ENCODE measurements at places on chromosomes 2 and 18. TPM values are rescaled to one million over a fixed set of nuclear protein-coding genes. Genes with fewer than 3 reads are reported as not detected.

- DNase-seq, result no peak
Measured at GRCh38 chr2:218024871-218025270, 22.1 kb upstream of the TNS1 start.

- DNase-seq, result peak; percentile 15
Measured at GRCh38 chr18:22983175-22983574, 50.0 kb downstream of the RBBP8 start.

GRCh38 chr2:174780856-174781255 lies 16.6 kb upstream of the CHRNA1 start:
- DNase-seq, result no peak

- no peak for DNase-seq
Measured at GRCh38 chr2:106030287-106031268, 163.5 kb downstream of the UXS1 start.

- DNase-seq, result no peak
Measured at GRCh38 chr2:30985493-30986230, 152.6 kb downstream of the GALNT14 start.

DNA sequence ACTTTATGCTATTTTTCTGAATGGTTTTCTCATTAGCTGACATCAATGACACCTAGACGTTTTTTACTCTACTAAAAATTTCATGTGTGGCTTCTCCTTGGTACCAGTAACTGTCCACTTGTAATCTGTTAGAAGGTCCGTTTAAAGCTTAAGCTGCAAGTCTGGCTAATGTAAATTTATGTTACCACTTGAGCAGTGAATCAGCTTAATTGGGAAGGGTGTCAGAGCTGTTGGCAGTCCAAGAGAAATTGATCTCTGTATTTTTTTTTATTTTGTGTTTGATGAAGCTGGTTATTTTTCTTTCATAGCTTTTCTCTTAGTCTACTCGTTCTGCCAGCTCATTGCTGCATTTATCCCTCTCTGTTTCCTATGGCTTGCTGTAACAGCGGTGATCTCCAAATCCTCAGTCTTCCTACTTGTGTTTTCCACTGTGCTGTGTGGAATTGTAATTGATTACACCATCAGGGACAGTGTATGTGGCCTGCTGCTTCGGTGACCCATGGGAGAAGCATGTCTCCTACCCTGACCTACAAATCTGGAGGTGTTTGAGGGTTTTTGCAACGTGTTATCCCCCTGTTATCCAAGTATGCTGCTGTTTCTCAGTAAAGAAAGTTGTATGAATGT lies 724.2 kb upstream of the REG3G start:
- DNase-seq, result no peak

GRCh38 chr2:76977846-76978727 lies 544.1 kb downstream of the LRRTM4 start:
- no peak for DNase-seq

DNA sequence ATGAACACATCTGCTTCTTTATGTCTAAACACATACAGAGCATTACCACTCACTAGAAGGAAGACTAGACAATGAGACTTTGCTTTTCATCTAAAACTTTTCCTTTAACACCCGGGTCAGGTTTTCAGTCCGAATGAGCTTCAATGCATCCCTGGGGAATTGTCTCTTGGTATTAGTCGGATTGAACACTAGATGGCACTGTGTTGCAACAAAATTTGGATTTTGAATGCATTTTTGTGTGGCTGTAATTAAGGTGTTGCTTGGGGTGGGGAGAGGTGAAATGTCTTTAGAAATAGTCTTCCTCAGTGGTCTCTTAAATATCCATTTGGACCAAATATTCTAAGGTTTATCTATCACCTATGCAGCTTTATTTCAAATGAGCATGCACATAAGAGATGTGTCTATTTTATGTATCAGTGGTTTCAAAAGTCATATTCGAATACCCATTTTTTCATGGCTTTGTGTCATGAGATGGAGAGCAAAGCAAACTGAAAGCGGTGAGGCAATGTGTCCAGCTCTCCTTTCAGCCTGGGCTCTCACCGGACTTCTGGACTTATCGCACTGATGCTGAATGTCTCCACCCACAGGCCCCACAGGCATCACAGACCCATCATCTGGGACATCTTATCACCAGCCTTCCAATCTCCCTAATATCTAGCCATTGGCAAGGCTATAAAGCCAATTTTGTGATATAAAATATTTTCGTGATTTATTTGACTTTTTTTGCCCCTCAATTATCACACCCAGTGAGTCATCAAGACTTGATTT lies 510.3 kb downstream of the RNF144A start:
- DNase-seq, result peak; percentile 58

GRCh38 chr18:40852406-40852805 lies 1102.6 kb upstream of the PIK3C3 start:
- no peak for DNase-seq

GRCh38 chr18:67813380-67814028 lies 297.0 kb upstream of the DSEL start:
- no peak for DNase-seq

- DNase-seq, result no peak
Measured at GRCh38 chr18:44934901-44935300, 254.2 kb downstream of the SETBP1 start.

DNA sequence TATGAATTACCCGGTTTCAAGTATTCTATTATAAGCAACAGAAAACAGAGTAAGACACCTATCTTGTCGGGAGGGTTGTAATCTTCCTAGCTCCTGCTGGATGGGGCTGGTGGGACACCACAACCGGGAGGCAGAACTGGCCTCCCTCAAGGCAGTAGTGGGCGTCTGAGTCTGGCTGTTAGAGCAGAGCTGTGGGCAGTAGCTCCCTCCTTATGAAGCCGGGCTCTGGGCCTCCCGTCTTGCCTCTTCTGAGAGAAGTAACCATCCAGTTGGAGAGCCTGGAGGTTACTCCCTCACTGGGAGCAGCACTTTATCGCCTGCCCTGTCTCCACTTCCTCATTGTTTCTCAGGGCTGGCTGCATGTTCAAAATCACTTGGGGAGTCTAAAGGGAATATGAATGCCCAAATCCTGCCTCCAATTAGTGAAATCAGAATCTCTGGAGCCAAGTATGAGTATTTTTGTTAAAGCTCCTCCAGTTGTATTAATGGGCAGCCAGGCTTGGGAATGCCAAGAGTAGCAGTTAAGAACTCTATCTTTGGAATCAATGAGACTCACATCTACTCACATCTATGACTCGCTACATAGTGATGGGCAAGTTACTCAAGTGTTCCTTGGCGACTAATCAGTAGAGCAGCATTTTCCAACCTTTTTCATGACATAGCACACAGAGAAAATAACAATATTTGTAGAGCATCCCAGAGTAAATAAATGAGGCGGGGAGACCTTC lies 27.3 kb upstream of the NRP2 start:
- no peak for DNase-seq

DNA sequence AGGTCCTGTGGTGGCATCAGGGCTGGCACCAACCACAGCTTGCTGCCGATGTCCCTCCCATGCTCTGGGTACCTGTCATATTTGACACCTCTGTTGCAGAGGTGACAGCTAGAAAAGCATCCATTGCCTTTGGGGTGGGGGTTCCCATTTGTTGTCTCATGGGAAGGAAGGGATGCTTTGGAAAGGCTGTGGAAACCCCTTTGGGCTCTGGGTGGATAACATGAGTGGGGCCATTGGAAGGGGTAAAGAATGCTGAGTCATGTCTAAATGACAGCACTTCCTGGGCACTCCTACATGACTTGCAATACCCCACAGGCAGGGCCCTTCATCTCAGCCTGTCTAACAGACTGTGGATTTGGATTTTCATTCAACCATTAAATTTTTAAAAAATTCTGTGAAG lies 27.8 kb downstream of the CTIF start:
- no peak for DNase-seq

GRCh38 chr2:71952572-71953188 lies 195.0 kb downstream of the CYP26B1 start:
- DNase-seq, result no peak

DNA sequence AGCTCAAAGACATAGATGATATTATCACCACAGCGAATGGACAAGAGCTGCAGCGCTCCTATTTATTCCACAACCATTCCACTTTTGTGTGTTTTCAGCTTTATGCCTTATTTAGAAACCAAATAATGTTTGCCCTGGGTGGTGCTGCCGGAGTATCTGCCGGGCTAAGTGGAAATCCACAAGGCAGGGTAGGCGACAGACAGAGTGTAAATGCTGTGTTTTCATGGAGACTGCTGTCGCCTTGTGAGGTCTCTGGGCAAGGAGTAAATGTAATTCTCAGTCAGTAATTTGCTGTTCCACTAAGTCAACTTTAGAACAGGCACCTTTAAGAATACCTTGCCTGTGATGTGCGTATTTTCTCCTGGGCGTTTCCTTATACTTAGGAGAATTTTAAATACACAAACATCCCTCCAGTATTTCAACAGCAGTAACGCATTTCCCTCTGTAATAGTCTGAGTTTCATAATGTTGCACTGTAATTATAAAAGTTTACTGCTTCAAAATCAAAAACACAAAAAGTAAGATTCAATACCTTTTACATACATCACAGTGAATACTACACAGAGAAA lies 60.9 kb downstream of the COBLL1 start:
- no peak for DNase-seq

The OTOS gene
- not detected for polyA plus RNA-seq

The MFSD2B gene
- polyA plus RNA-seq, result not detected

The KCNF1 gene
- not detected for polyA plus RNA-seq

The SERPINB2 gene
- polyA plus RNA-seq, result 0.39 TPM

The APCDD1 gene
- 2.5 TPM for polyA plus RNA-seq

The CPLX4 gene
- not detected for polyA plus RNA-seq

The FBXO48 gene
- 0.58 TPM for polyA plus RNA-seq

Measured in naive B cell (primary cell).